Esophagus squamous epithelium (tissue), 5 donors: ENCODE measurements at places on chromosomes 16 and 17.

DNA sequence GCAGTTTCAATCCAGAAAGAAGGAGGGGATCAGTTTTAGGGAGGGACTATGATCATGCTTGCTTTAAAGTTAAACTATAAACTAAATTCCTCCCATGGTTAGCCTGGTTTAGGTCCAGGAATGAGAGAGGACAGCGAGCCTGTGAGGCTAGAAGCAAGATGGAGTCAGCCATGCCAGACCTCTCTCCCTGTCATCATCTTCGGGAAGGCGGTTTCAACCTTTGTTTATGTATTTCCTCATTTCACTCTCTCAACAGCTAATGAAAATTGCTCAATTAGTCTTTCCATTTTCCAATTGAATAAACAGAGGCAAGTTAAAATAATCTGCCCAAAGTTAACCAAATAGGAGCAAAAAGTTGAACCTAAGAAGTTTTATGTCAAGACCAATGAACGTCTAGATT, 201.5 kb downstream of the KCNJ2 start:
- DNase-seq, result no peak

- no peak for DNase-seq
Observed at GRCh38 chr17:48074322-48075081, 26.3 kb downstream of the NFE2L1 start.

DNA sequence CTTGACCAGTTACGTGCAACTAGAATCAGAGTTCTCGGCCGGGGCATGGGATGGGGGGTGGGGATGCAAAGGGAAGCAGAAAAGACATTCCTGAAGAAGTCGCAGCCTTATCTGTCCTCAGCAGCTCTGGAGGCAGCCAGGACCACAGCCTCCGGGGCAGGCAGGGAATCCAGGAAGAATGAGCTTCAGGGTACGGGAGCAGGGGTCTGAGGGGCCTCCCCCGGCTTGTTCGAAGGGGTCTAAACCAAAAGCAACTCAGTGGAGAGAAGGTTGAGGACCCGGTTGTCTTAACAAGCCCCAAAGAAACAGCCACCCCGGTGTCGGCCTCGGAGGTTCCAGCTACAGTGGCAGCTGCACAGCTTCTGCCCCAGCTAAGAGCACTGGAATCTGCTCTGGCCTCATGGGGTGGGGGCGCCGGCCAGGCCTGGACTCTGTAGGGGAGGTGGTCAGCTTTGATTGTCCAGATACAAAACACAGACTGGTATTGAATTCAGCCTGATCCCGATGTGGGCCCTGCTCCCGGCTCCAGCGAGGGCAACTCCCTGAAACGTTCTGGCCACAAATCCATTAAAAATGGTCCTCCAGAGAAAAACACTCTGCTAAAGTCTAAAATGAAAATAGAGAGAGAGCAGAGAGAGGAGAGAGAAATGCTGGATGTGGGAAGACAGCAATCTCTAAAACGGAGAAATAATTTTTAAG, 7.7 kb downstream of the HOXB4 start:
- DNase-seq, result no peak

DNA sequence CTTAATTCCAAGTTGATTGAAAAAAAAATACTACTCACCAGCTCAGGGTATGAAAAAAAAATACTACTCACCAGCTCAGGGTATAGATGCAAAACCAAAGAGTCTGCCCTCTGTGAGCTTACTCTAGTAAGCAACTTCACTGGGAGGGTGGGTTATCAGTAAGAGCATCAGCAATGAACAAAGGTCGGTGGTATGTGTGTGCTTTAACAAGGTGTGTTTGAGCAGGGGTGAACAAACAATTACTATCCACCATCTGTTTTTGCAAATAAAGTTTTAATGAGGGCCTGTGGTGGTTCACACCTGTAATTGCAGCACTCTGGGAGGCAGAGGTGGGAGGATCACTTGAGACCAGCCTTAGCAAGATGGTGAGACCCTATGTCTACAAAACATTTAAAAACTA, 20.0 kb downstream of the NUFIP2 start:
- no peak for DNase-seq

GRCh38 chr17:50491505-50491904, 12.8 kb downstream of the RSAD1 start:
- DNase-seq, result no peak
